NCI-H2081 treated with DMSO at 0.1 percent for 48 hours (cell line): ENCODE measurements at places on chromosomes 13 and 19.

DNA sequence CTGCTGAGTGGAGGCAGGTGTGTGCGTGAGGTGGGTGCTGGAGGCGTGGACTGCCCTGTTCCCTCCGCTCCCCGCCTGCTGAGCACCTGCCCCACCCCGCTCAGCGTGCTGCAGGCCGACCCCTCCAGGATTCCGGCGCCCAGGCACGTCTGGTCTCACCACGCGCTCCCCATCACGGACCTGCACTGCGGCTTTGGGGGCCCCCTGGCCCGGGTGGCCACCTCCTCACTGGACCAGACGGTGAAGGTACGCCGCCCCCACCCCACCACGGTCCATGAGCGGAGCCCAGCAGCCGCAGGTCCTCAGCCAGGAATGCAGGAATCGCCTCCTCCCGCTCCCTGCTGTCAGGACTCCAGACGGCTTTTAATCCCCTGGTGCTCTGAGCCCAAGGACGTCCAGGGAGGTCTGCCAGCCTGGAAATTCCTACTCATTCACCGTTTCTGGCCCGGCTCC lies 6.0 kb downstream of the WDR18 start:
- no peak for DNase-seq

DNA sequence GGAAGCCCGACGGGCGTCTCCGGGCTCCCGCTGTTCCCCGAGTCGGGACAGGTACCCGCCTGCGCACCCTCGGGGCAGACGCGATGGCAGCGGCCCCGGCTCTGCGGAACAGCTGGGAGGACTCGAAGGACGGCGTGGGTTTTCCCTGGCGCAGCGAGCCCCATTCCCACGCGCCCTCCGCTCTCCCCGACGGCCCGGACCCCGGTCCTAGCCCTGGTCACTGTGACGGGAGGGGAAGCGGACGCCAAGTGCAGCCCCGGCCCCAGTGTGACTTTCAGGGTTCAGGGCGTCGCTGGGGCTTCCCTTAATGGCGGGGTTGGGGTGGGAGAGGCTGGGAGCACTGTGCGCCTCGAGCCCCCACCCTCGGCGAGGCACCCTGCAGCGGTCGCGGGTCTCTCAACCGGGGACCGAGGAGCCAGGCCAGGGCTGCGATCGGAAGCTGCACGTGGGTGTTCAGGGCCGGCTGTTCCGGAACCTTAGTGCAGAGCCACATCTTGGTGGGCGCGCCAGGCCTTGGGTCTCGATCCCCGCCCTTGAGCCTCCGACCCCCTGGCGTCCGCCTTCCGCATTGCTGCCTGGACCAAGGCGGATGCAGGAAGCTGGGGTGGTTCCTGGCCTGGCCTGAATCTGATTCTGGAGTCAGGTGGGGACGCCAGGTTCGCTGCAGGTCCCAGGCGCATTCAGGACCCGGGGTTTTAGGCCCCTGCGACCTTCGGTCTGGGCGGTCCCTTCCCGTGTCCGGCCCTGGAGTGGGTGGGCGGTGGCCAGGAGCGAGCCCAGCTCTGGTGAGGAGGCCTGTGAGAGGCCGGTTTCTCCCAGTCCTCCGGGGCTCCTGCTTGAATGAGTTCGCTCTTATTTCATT lies 3.5 kb downstream of the LGALS7B start:
- no peak for DNase-seq

- no peak for DNase-seq
These were observed 507 bp downstream of the ALG5 start for GRCh38 chr13:36998624-36999041.

- no peak for DNase-seq
These were observed 61.8 kb downstream of the IRS2 start for GRCh38 chr13:109724603-109725002.

GRCh38 chr19:3844596-3844995 lies 24.2 kb downstream of the ZFR2 start:
- no peak for DNase-seq

GRCh38 chr13:97411984-97412383 lies 22.0 kb upstream of the RAP2A start:
- DNase-seq, result no peak

- DNase-seq, result no peak
These were observed 144.1 kb upstream of the TMTC4 start for GRCh38 chr13:100818711-100819110.
